Activated gamma-delta T cell treated with Interleukin-2 at 50 U/mL for 16 hours (primary cell): ENCODE measurements at places on chromosomes 11 and 22.

DNA sequence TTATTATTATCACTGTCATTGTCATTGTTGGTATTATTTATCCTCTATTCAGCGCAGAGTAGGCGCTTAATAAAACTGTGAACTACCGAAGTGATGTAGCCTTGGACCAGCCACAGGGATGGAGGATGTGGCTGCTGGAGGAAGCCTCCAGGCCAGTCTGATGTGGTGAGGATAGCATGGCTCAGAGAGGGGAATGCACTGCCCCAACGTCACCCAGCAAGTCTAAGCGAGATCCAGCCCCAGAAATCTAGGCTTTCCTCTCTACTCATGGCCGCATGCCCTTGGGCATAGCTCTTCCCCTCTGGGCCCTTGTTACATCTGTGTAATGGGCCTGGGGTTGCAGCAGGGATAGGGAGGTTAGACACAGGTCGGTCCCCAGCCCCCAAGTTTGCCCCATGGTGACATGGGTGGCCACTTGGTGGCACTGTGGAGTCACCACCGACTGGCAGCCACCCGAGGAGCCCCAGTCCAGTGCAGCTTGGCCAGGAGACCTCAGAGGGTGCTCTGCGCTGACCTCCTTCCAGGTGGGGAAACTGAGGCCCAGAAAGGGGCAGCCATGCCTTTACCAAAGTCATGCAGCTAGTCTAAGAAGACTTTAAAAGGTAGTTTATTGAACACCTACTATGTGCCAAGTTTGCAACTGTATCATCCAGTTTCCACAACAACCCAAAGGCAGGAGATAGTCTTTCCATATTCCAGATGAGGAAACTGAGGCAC is 395.7 kb downstream of the MN1 start:
- DNase-seq, result no peak

DNA sequence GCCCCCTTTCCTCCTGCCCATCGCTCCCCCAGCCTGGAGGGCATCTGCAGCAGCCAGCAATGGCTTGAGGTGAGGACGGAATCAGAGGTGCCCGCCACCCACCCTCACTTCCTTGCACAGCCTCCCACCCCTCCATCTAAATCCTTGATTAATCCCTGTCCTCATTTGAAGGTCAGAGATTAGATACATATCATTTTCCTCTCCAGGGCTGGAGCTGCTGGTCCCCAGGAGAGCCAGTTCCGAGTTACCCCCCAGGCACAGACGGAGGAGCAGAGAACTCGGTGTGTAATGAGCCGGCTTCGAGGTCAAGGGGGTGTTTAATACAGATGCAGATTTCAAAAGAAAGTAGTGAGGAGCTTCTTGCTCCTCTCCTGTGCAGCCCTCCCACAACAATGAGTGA is 542.1 kb downstream of the MN1 start:
- no peak for DNase-seq

DNA sequence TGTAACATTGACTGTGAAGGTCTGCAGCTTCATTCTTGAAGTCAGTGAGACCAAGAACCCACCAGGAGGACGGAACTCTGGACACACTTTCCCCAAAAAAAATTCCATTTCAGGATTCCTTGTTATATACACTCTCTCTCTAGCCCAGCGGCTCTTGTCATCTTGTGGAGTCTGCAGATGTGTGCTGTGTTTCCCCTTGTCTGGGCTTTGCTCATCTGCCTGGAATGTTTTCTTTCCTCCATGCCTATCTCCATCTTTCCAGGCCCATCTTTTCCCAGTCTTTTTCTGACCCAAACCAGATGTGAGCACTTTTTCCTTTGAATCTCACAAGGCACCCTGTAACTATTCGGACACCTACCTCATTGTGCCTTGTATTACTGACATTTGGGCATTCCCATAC is 5.1 kb upstream of the DRG1 start:
- DNase-seq, result no peak

DNA sequence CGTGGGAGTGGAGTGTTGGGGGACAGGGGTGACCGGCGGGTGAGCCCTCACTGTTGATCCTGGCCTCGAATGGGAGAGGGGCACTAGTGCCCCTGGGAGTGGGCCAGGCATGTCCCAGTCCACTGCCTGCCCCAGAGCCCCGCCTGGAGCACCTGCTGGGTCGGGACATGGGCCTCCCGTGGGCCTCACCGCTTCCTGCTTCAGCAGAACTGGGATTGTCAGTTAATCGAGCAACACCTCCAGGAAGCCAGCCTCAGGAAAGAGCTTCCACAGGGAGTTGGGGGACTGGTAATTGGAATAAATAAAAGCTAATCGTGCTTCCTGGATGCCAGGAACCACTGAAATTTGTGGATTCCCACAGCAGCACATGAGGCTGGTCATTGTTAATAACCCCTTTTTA is 43.8 kb downstream of the PARVB start:
- DNase-seq, result no peak

- no peak for DNase-seq
These were observed 15.3 kb upstream of the APOL3 start for GRCh38 chr22:36175892-36176291.

GRCh38 chr11:34105957-34106504 is 602 bp downstream of the NAT10 start:
- no peak for DNase-seq

- no peak for DNase-seq
These were observed 22.0 kb upstream of the CD44 start for GRCh38 chr11:35116762-35117640.

GRCh38 chr11:1071571-1072115 is 3.0 kb upstream of the MUC2 start:
- DNase-seq, result no peak

- no peak for DNase-seq
These were observed 55.4 kb downstream of the CDKN1C start for GRCh38 chr11:2830030-2830812.

DNA sequence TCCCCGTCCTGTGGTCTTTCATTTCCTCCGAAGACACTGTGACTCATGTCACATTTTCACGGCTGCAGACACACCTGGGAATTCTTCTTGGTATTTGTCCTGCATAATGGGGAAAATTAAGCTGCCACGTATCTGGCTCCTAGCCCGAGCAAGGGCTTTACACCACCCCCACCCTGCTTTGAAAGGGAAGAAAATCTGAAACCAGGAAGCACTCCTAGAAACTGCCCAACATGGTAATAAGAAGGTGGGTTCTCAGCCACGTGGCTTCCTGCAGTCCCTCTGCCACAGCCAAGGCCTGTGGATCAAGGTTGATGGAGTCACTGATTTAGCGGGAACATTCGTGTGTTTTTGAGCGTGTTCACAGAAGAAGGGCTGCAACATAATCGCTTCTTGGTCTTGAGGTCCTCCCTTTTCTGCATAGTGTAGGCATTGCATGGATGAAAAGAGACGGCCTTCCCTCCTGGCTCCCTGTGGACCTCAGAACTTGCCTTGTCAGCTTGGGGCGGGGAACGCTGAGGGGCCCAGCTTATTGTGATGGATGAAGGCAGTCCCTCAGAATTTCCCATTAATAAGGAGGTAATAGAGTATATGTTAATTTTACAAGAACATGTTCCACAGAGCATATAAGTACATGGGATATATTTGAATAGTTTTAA is 292.0 kb downstream of the NTM start:
- no peak for DNase-seq

GRCh38 chr22:19971276-19972124 is 29.9 kb upstream of the TXNRD2 start:
- peak; percentile 24 for DNase-seq

GRCh38 chr11:3855808-3856491 is 486 bp downstream of the STIM1 start:
- peak; percentile 56 for DNase-seq

DNA sequence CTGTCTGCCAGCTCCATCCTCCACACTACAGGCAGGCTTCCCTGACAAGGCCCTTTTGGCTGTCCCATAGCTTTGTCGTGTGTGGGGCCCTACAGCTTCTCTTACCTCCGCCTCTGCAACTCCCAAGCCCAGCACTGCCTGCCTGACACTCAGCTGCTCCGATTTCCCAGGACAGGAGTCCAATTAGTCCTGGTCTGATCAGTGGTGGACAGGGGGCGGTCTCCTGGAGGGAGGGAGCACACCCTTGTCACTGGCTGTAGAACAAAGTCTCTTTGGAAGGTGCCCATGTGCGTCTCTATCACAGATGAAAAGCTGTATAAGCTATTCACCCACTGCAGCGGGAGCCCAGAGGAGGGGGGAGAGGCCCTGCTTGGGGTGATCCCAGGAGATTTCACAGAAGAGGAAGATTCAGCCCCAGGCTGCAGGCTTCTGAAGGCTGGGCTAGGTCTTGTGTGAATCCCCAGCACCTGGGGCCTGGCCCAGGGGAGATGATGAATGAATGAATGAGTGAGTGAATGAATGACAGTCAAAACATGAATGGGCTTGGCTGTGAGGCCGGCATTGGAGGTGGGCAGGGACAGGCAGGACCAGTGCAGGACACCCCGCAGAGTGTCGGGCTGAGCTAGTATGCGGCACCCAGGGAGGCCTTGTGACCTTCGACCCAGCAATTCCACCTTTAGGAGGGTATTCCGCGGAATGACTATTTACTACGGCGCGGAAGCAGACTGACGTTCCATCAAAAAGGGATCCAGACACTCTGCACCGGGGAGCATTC is 142.4 kb downstream of the CACNA1I start:
- no peak for DNase-seq

DNA sequence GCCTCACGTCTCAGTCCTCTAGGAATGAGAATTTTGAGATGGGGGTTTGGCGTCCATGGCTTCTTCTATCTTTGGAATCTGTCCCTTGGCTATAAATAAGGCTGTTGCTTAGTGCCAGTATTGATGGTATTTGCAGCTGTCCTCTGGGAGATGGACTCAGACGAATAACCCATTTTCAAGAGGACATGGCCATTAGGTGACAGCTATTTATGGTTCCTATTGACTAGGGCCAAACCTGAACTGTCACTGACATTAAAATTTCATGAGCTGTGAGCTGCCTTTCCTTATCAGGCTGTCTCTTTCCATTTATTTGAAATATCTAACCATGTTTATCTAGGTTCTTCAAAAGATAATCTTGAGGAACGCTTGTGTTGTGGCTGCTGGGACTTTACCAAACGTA is 92.7 kb downstream of the NAV2 start:
- no peak for DNase-seq

DNA sequence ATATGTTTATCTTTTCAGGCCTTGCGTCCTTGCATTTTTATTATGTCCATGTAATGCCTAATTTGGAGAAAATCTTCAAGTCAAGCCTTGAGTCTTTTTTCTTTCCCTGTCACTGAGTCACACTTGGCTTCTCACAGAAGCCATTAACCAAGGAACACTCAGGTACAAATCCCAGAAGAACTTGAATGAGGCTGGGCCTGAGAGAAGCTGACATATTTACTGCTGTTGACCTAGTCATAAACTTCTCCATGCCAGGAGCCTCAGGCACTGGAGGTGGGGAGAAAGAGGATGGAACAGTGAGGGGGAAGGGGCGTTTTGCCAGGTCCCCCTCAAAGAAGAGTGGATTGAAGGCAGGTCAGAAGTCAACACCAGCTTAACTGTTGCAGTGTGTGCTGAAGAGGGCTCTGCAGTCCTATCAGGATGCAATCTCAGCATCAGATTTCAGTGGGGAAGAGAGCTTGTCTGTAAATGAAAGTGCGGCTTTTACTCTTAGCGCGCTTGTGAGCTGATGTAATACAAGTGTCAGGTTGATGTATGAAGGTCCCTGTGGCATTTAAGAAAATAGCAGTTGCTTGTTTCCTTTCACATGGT is 526.0 kb downstream of the ETS1 start:
- no peak for DNase-seq

GRCh38 chr11:64519541-64519940 is 71.5 kb upstream of the SLC22A12 start:
- no peak for DNase-seq

- DNase-seq, result no peak
These were observed 86.5 kb downstream of the TRPC6 start for GRCh38 chr11:101497291-101497690.

GRCh38 chr11:75964071-75964470 is 149.1 kb downstream of the UVRAG start:
- DNase-seq, result no peak

DNA sequence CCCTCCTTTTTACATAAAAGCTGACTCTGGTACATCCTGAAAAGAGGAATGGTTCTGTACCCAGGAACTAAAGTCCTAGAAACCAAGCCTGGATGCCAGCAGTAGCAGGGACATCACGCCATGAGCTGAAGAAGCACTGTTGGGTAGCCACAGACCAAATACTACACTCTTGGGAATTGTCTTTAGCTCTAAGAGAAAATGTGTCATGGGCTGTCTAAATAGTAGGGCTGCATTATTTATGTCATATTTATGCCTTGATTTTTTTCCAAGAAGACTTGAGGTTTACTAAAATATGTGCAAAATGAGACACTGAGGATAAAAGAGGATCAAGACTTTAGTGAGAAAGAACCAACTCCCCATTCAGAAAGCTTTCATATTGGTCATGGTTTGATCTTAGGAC is 213.6 kb downstream of the RAB38 start:
- no peak for DNase-seq

- DNase-seq, result no peak
These were observed 136.4 kb downstream of the CCDC81 start for GRCh38 chr11:86511086-86511551.

GRCh38 chr22:31692186-31692886 is 30.3 kb upstream of the PISD start:
- no peak for DNase-seq

DNA sequence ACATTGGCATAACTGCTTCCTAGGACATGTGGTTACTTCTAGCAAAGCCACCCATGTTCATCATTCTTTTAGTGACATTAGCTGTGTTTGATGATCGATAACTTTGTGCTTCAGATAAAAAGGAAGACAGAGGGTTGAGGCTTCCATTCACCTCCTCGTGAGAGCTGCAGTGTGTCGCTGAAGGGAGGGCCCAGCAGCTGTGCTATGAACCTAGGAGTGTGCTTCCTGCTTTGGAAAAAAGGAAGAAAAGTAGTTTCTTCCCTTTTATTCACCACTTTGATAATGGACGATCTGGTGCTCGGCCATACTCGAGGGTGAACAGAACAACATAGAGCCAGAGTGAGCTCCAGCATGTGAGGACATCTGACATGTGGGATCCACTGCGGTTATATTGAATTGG is 6.1 kb upstream of the RFPL2 start:
- DNase-seq, result no peak

GRCh38 chr11:93832780-93833179 is 17.6 kb downstream of the VSTM5 start:
- no peak for DNase-seq

GRCh38 chr11:2689651-2690575 is 9.9 kb downstream of the KCNQ1OT1 start:
- DNase-seq, result no peak

DNA sequence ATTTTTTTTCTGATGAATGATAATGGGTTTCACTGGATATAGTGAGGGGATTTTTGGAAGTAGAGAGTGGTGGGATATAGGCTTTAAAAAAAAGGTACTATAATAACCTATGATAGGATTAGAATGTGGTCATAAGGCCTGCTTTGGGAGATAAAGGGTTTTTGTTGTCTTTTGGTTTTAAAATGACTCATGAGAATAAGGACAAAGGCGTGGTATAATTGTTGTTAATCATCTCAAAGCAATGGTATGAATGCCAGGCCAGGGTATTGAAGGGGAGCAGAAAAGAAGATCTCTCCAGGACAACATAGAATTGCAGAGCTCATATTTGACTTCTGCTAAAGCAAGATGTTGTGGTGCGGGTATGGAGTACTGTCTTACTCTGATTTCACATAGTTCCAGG is 579.4 kb downstream of the JRKL start:
- DNase-seq, result no peak
